ENCODE measurements at places on chromosomes 7 and 10.

- no peak for DNase-seq
Measured at GRCh38 chr7:144137501-144137900, 14.5 kb downstream of the OR2A14 start.

GRCh38 chr7:148935451-148935850 lies 51.4 kb upstream of the EZH2 start:
- no peak for DNase-seq

DNA sequence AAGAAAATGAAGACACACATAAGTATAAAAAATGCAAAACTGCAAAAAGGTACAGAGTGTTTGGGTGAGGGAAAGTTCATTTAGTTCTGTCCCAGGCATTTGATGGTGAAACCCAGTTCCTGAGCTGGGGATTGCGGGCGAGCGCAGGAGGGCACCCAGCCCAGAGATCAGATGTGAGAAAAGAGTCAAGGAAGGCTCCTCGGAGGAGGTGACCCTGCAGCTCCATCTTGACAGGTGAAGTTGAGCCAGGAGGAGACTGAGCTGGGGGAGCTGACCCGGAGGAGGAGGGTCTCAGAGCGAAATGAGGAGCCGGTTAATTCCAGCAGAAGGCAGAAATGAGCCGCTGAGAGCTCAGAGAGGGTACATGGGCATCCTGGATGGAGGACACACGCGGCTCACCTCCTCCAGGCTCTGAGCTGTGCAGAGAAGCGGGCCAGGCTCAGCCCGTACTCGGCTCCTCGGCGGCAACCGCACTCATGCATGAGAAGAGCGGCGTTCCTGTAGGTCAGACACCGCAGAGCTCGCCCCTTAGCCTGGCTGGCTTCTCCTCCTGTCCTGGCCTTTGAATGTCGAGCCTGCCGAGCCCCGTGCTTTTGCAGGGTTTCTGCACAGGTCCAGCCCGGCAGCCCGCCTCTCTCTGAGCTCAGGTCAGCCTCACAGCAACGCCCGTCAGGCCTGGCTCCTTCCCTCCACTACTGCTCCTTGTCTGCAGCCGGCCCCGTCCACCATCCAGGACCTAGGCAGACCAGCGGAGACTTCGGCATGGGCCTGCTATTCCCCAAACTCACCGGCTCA lies 9.5 kb upstream of the RAMP3 start:
- DNase-seq = no peak

- no peak for DNase-seq
Measured at GRCh38 chr7:80771523-80771922, 133.1 kb downstream of the CD36 start.

DNA sequence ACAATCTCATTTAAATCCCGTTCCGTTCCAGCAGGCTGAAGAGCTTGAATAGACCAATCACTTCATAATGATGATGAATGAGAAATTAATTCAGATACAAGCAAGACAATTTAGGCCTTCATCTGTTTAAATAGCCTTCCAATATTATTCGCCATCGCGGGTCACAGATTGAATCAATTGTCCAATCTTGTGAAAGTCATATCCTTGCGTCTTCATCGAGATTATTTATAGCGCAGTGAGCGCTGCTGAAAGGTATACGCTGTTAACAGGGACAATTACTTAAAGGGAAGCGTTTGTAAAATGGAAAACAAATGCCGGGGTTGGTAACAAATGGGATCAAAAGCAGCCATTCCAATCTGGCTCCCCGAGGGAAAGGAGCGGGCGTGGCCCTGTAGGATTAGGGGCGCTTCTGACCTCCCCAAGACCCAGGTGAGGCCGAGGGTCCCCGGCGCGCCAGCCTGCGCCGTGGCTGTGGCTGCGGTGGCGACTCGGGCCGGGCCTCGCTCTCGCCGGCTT lies 8.6 kb downstream of the EVX1 start:
- no peak for DNase-seq

- no peak for DNase-seq
Measured at GRCh38 chr7:94590526-94591162, 65.3 kb downstream of the SGCE start.

Data from SK-N-MC (cell line).